NCI-H69 (cell line): ENCODE measurements at places on chromosomes 1 and 21.
A peak's percentile ranks its signal among the peaks of the same experiment; 100 is the strongest.

DNA sequence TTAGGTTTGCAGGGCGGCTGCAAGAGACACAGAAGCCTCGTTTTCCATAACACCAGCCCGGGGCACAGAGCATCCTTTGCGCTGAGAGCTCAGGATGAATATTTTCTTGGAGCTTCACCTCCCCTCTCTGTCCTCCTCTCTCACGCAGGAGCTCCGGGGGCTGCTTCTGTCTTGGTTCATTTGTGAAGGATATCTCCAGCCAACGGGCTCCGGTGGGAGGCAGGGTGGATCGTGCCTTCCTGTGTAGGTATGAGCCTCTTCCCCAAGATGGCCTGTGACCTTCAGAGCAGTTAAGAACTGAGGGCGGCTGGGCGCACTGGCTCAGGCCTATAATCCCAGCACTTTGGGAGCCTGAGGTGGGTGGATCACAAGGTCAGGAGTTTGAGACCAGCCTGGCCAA, 319.0 kb upstream of the C1orf174 start:
- no peak for DNase-seq

DNA sequence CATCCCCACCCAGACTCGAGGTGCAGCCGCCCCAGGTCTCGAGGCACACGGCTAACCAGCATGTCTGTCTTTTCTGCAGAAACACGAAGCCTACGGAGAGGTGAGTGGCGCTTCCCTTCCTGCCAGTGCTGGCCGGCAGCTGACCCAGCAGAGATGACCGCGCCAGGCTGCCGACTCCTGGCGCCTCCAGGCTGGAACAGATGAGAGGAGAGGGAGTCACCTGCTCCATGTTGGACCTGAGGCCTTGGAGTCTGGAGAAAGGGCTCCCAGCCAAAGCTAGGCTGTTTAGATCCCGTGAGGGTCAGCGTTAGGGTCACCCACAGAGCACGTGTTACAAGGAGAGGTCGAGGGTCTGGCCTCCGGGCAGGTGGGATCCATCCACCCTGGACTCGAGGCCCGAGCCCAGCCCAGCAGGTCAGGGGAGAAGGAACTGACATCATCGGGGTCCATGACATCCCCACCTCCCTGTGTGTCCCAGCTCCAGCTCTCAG, 14.9 kb downstream of the COL6A2 start:
- no peak for DNase-seq

GRCh38 chr1:194309697-194310096, 1123.3 kb upstream of the B3GALT2 start:
- no peak for DNase-seq

- DNase-seq, result peak; percentile 89
Observed at GRCh38 chr1:158117854-158118704, 62.6 kb upstream of the CD1D start.

DNA sequence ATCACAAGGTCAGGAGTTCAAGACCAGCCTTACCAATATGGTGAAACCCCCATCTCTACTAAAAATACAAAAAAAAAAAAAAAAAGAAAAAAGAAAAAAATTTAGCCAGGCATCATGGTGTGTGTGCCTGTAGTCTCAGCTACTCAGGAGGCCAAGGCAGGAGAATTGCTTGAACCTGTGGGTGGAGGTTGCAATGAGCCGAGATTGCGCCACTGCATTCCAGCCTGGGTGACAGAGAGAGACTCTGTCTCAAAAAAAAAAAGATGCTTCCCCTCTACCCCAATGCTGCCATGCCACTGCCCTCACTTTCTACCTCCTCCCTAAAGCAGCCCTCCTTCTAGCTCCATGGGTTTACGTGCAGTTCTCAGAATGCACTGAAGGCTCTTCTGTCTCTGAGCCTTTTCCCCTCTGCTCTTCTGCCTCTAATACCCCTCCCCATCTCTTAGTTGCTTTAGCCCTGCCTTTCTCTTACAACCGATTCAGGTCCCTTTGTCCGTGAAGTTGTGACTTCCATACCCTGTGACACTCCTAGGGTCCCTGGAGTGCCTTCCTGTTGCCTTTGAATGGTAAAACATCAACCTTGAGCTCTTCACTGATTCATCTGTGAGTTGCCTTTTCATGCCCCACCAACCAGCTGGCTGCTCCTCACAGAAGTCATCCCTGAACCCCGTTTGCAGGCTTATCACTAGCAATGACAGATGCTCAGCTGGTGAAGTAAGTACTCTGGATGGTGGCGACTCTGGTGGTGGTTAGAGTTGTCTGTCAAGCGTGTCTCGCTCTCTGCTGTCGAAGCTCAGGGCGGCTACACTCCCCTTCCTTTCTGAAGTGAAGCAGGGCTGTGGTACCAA, 234.9 kb downstream of the RHOU start:
- no peak for DNase-seq

DNA sequence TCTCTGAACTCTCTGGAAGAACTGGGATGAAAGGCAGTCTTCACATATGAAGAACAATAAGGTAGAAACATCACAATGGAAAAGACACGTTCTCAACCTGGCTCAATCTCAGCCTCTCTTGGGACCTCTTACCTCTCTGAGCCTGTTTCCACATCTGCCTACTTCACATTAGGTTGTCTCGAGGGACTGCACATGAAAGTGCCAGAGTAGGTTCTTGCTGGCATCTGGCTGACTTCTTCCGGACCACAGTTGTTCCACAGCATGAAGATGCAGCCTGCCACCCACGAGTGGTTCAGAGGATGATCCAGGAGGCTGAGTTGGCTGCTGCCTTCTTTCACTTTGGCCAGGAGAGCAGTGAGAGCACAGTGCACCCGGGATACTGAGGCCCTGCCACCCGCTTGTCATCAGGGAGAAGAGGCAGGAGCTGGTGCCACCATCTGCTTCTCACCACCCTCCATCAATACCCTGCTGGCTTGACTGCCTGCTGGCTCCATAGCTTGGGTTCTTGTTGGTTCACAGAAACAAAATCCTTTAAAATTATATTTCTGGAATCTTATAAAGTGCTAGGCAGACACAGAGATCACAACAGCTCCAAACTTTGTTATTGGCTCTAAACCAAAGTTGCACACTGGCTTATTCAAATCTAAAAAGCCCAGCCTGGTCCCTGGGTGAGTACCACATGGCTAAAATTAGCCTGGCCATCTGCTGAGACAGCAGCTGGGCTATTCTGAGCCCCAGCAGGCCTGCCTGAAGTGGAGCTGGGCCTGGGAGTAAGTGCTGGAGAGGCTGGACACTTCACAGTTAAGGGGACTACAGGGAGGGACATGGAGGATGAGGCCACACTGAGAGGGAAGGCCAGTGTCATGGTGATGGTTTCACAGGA, 46.9 kb upstream of the LIN9 start:
- peak; percentile 77 for DNase-seq

DNA sequence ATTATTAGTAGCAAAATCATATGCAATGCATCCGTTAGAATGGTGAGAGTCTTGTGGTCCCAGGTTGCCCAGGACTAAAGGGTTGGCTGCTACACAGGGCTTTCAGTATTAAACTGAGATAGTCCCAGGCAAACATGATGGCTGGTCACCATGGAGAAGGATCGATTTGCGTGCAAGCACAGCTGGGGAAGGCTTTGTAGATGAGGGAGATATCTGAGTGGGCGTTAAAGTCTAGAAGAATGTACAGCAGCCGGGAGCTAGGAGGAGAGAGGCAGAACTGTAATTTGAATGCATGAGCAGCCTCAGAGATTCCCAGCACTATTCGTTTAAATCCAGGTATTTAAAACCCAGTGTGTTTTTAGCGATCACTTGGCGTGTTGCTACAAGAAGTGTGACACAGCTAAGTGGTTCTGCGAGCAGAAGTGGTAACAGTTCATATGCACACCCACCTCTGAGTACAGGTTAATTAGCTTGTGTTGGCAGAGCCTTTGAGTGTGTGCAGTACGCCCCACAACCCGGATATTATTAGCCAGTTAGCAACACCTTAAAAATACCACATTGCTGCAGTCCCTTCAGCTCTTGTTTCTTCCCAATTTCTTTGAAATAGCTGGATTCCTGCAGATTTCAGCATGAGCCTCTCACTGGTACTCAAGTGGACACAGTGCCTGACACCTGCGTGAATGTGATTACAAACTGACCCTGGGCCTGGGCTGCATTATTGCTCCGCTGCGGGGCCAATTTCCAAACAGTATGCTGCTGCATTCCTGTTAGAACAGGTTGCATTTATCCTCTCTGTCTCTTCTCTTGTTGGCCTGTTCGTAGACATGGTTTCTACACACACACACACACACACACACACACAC, 67.2 kb upstream of the SCAF4 start:
- DNase-seq, result no peak

- no peak for DNase-seq
Observed at GRCh38 chr1:52978045-52978444, 51.0 kb downstream of the SCP2 start.

GRCh38 chr1:197001828-197002227, 24.5 kb downstream of the CFHR5 start:
- DNase-seq, result no peak

GRCh38 chr21:20647607-20648006, 350.6 kb upstream of the NCAM2 start:
- DNase-seq, result no peak

DNA sequence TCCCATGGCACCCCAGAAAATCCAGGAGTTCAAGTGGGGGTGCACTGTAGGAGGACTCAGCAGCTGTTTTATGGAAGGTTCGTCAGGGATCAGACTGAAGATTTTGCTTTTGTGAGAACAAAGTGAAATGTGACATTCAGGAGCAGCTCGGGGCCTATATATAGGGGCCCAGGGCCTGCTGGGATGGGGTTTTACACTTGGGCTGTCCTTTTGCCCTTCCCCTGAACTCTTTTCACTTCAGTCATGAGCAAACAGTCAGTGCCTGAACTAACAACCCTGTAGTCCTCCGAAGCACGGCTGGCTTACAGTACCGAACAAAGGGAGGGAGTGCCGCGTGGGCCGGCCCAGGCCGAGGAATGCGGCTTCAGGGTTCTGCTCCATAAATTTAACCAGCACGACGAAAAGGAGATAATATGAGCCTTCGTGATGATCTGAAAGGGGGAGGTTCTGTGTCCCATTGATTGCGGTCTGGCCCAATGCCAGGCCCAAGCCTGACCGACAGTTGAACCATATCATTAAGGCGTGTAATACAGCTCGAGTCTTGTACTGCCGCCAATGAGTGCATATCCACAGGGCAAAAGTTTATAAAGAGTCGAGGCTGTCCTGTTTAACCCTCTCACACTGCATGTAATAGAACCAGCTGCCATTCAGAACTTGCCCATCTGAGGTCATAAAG, 139.9 kb downstream of the DHRS3 start:
- peak; percentile 94 for DNase-seq

GRCh38 chr1:93042187-93043056, 36.7 kb upstream of the MTF2 start:
- DNase-seq, result no peak

DNA sequence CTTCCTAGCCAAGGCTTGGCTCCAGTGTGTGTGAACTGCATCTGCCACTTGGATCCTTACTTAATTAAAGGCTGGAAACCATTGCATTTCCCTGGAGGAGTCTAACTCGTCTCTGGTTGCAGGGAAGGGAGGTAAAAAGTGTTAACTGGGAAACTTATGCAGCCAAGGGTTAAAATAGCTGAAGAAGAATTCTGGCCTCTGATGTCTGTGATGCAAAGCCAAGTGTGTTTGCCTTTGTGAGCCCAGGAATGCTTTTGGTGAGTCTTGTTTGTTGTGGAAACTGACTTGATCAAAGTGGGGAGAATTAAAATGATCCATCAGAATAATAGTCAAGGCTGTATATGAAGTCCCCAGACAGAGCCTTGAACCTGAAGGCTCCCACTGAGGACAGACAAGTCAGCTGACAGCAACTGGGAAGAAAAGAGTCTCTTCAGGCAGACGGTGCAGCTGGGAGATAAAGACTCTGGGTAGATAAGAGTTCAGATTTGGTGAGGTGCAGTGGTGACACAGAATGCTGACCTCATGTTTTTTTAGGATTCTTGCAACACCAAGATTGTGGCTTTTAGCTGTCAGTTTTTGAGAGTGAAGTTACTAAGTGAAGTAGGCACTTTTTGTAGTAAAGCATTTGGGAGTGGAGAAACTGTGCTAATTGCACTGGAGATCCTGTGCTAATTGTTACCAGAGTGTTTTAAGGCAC, 59.5 kb upstream of the WLS start:
- no peak for DNase-seq

GRCh38 chr1:199867601-199868000, 159.9 kb upstream of the NR5A2 start:
- no peak for DNase-seq

DNA sequence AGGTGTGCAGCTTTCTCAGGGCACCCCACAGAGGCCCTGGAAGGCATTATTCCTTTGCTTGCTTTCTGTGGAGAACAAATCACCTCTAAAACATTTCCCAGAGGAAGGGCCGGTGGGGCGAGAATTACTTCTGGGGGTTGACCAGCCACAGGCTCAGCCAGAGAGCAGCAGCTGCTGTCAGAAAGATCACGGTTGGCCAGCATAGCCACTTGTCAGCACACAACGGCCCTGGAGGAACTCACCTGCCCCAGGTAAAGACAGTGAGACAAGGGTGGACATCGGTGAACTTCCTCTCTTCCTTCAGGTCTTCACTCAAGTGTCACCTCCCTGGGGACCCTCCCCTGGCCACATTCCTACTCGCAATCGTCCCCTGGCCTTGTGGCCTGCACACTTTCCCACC, 69.5 kb upstream of the CLDN14 start:
- DNase-seq, result peak; percentile 26

DNA sequence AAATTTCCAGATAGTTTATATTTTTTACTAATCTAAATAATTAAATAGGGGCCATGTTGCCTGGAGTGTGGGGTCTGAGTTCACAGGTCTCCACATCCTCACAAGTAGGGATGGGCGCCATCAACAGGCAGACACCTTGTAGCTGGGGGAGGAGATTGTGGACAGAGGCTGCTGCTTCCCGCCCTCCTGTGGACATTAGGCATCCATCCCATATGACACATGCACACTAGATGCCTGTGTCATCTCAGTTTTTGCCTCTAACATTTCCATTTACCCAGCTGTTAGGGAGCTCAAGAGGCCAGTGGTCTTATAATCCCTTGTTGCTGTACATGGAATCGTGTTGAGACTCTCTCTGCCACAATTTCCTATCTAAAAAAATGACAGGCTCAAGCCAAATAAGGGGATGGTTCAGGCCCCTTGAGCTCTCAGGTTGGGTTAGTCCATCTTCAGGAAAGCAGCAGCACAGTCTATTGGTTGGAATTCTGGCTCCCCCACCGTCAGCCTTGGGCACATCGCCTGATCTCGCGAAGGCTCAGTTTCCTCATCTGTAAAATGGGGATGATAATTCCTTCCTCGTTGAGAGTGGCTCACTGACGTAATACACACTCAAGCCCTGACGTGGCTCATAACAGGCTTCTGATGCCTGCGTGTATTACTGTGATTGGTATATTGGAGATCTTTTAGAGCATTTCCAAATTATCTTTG, 13.6 kb downstream of the LHX4 start:
- DNase-seq, result peak; percentile 50

- peak; percentile 83 for DNase-seq
Observed at GRCh38 chr1:89356658-89357400, 7.0 kb upstream of the GBP6 start.
